ENCODE measurements at places on chromosomes 5 and 9.

DNA sequence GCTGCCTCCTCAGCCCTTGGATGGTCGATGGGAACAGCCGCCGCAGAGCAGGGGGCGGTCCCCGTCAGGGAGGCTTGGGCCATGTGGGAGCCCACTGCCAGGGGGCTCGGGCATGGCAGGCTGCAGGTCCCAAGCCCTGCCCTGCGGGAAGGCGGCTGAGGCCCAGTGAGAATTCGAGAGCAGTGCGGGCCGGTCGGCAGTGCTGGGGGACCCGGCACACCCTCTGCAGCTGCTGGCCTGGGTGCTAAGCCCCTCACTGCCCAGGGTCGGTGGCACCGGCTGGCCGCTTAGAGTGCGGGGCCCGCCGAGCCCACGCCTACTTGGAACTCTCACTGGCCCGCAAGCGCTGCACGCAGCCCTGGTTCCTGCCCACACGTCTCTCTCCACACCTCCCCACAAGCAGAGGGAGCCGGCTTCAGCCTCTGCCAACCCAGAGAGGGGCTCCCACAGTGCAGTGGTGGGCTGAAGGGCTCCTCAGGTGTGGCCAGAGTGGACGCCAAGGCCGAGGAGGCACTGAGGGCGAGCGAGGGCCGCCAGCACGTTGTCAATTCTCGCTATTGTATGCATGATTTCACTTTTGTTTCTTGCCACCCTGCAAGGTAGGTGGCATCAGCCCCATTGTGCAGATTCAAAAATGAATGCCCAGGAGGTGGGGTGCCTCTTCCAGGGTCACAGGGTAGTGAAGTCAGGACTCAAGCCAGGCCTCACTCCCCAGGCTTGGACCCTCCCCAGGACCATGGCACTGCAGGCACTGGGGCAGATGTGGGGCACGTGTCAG lies 48.6 kb downstream of the COL15A1 start:
- DNase-seq = peak; percentile 54

- no peak for DNase-seq
Measured at GRCh38 chr9:106172265-106172664, 477.9 kb downstream of the TMEM38B start.

- DNase-seq = no peak
Measured at GRCh38 chr9:21251190-21251589, 11.4 kb upstream of the IFNA14 start.

DNA sequence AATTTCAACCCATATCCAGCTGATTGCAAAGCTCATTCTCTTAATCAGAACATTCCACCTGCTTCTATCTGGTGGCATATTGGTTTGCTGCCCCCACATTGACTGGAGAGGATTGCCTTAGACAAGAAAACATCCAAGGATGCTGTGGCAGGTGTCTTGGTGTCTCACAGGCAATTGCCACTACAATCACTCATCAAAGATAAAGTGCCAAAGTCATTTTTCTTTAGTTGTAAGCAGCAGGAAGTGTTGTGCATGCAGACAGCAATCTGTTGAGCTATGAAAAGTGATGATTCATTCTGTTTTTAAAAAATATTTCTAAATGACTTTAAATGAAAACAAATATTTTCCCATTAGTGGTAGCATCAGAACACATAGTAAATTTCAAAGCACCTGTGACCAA lies 53.9 kb downstream of the CDH6 start:
- no peak for DNase-seq

DNA sequence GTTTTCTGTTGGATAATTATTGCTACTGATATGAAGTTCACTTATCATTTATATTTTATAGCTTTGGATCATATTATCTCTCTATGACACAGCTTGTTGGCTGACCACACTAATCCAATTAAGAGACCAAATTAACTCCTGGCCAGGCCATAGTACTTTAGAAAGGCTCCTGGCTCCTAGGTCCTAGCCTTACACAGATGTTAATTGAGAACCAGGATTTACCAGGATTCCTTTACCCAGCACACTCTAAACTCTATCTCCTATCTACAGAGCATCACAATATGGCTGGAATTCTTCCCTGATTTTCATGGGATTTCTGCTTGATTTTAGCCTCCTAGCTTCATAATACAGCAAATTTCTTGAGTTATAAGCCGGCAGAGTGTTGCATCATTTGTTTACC lies 80.3 kb downstream of the SLCO6A1 start:
- no peak for DNase-seq

DNA sequence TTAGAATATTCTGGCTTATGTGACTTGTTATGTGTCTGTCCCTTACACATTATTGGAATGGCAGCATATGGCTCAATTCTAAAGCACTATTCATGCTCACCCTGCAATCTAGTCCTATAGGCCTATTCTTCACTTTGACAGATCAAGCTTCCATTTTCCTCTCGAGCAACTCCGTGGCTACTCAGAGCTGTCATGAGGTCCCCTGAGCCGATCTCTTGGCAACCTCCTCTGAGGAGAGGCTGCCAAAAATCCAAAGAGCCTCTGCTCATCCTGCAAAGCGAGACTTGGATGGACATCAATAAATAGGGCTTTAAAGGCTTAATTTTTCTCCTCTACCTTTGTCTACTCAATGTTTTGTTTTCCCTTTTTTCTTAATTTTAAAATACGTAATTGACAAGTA lies 163.8 kb downstream of the GABRB2 start:
- DNase-seq = no peak

DNA sequence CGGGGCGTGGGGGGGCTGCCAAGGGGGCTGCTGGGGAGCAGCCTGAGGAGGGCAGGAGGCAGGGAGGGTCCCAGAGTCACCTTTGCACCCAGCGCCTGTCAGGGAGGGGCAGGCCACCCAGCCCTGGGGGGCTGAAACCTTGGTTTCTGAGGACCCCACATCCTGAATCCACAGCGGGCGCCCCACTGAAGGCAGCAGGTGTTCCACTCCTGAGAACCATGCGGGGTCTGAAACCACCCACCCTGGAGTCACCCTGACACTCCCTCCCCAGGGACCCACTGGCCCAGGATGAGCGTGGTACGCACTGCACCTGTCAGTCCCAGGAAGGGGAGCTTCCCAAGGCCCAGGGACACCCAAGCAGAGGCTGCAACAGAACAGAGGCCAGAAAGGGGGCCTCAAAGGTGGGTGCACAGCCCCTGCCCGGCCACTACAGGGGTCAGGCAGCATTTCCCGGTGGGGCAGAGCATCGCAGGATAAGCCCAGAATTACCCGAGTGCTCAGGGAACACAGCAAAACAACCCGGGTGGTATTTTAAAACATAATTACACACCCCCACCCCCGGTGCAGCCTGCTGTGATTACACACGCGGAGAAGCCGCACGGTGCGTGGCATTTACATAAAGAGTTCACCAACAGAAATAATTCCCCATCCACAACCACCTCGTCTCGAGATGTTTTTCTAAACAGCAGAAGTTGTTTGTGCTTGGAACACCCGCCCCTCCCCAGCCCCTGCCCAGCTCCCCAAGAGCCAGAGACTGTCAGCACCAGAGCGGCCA lies 57.3 kb upstream of the UBAC1 start:
- peak; percentile 61 for DNase-seq
